ENCODE measurements at places on chromosomes 3 and 15. TPM values are rescaled to one million over a fixed set of nuclear protein-coding genes. Genes with fewer than 3 reads are reported as not detected.

DNA sequence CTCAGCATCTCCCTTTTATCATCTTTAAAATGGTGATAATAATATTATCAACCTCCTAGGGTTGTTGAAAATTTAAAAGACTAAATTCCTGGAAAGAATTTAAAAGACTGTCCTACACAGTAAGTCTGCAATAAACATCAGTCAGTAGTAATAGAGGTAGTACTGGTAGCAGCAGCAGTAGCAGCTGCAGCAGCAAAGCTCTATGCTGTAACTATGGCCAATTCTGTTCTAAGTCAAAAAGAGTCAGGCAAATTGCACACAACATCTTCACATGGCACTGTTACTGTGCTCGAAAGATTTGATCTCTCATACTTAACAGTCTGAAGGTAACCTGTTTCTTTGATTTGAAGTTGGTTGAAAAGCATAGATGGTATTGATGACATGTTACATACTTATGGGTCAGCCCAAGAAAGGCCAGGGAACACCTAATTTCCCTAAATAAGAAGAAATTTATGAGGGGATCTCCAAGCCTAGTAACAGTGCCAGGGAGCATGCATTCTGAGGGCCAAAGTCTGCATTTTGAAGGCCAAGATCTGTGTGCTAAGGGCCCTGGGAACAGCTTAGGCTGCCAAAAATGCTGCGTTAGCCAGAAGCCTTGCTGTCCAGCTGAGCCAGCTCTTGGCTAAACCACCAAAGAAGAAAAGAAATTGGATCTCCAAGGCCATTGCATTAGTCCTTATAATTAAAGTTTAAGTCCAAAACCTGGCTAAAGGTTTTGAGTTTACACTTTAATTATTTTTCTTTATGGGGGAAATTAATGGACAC lies 68.2 kb downstream of the SIDT1 start:
- DNase-seq: no peak

GRCh38 chr15:50594311-50594710 lies 47.8 kb upstream of the USP50 start:
- no peak for DNase-seq

- DNase-seq: peak; percentile 56
Measured at GRCh38 chr3:150449169-150449721, 41.1 kb downstream of the TSC22D2 start.

The ITPKA gene
- total RNA-seq: 13.5 TPM

GRCh38 chr3:177212756-177213155 lies 15.5 kb upstream of the TBL1XR1 start:
- no peak for DNase-seq

DNA sequence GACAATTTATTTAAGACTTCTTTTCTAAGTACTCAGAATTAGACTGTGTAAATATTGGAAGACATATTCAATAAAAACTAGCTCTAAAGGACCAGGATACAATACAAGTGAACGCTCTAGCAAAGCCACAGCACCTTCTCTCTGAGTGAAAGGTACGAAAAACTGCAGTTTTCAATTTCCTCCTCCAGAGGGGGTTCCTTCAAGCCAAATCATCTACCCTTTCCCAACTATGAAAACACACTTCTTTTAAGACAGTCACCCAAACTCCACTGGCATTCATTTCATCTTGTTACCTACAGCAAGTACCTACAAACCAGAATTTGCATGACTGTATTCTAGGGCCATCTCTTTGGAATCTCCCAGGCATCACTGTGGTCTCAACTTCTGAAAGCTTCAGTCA lies 165.8 kb downstream of the ERC2 start:
- DNase-seq: peak; percentile 39

Measured in MCF 10A (cell line).